Stimulated activated CD8-positive, alpha-beta memory T cell treated with anti-CD3 and anti-CD28 coated beads, Interleukin-4, amount 100 ng/mL, for 24 hours (primary cell): ENCODE measurements at places on chromosomes 16 and 17.
A peak's percentile ranks its signal among the peaks of the same experiment; 100 is the strongest.

DNA sequence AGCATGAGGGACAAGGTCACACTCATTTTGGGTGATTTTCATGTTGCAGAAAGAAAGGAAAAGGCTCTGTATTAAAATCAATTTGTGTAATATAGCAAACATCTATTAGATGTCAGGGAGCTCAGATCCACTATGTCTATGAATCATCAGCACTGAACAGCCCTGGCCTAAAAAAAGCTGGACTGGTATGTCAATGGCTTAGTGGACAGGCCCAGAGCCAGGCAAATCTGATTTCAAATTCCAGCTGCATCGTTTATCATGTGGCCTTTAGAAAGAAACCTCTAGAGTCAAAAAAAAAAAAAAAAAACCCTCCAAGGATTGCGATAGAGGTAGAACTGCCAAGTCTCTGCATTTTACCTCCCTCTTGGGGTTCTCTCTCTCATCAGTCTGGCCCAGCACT is 5.4 kb downstream of the GAS7 start:
- no peak for DNase-seq

- DNase-seq = no peak
Observed at GRCh38 chr17:44865931-44866330, 18.2 kb downstream of the HIGD1B start.

DNA sequence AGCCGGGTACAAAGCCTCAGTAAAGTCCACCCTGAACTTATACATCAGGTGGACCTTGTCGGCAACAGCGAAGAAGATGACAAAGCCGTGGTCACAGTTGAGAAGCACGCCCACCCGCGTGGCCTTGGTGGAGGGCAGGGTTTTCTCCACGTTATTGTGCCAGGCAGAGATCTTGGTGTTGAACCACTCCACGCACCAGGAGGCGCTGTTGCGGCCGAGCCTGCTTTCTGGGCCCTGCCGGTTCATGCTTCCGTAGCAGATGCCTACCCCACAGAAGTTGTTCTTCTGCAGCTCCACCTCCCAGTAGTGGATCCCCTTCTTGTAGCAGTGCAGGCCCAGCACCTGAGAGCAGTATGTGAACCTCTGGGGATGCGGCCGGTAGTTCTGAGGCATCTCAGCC is 22.1 kb downstream of the TRIM25 start:
- peak; percentile 43 for DNase-seq

- peak; percentile 9 for DNase-seq
Observed at GRCh38 chr17:30093463-30094147, 23.0 kb upstream of the NSRP1 start.

DNA sequence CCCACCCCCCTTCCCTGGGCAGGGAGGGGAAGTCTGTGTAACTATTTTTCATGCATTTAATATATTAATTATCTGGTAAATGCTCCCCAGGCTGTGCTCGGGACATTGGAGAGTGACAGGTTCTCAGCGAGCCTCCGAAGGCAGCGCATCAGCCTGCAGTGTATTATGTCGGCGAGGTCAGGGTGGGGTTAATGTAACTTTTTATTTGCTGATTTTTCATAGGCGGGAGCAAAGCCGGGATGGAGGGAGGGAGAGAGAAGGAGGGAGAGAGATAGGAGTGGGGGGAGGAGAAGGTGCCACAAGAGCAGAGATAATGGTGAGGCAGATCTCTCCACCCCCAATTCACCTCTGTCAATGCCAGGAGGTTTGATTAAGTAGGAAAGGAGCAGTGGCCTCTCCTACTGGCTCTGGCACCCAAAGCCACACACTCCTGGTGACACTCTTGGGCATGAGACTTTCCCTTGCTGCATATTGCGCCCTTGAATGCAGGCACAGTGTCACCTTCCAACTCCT is 104.0 kb downstream of the MRM1 start:
- no peak for DNase-seq

DNA sequence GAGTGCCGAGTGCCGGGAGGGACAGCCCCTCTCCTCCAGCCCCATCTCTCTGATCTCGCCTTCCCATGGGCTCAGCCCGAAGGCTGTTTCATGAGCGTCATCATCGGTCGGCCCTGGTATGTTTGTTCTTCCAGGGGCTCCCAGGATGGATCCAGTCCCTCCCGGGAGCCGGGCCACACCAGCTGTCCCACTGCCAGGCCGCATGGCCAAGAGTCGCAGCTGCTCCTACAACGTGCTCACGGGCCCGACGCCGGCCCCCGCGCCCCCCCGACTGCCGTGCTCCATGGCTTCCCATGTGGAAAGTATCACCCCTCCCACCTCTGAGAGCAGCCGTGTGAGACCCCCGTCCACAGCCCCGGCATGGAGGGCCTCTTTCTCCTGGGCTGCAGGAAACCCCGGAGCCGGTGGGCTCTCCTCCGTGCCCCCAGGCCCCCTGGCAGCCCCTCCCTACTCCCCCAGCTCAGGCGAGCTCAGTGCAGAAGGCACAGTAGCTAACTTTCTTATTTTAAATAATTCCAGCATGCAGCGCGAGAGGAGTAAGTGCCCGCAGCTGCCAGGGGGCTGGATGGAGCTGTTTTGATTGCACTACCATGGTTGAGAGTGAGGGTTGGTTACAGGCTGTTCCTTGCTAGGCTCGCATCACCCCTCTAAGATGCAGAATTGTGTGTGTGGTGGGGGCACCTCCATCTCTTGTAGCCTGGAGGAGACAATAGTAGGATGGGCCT is 26.6 kb upstream of the GSE1 start:
- DNase-seq = no peak

DNA sequence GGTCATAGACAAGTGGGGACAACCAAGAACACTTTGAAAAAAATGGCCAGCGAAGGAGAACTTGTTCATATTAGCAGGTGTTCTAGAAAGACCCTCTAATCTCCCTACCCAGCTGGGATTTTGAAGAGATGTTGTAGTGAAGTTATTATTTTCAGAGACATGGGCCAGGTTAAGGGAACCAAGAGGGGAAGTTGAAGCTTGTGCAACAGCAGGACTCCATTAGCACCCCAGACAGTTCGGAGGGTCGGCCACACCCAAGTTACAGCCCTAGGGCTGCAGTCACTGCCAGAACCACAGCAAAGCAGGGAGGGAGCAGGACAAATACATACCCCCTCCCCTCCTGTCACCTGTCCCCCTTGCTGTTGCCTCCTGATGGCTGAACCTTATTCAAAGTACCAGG is 42.3 kb downstream of the WSB1 start:
- no peak for DNase-seq

GRCh38 chr17:36844601-36845000 is 92.7 kb upstream of the LHX1 start:
- DNase-seq = no peak

DNA sequence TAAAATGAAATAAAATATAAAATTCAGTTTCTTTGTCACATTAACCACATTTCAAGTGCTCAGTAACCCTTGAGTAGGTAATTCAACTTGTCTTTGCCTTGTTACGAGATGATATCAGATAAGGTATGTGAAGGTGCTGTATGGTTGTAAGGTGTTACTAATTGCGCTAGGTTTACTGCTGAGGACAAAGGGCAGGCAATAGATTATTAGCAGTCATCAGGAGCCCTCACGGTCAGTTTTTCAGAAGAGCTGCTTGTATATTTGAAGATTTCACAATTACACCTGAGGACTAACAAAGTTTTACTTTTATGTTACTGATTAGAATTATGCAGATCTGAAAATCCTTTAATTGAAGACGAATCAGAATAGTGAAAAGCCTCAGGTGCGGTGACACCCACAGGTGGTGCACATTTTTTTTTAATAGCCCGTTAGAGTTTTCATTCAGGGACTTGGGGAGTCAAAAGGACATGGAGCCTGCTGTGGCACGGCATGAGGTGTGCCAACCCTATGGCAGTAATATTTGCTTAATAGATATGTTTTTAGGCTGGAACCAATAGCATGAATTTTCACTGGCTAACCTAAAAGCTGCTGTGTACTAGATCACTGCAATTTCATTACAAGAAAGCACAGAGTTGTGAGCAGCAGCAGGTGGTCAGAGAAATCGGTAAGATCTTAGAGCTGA is 16.4 kb downstream of the NDEL1 start:
- no peak for DNase-seq

DNA sequence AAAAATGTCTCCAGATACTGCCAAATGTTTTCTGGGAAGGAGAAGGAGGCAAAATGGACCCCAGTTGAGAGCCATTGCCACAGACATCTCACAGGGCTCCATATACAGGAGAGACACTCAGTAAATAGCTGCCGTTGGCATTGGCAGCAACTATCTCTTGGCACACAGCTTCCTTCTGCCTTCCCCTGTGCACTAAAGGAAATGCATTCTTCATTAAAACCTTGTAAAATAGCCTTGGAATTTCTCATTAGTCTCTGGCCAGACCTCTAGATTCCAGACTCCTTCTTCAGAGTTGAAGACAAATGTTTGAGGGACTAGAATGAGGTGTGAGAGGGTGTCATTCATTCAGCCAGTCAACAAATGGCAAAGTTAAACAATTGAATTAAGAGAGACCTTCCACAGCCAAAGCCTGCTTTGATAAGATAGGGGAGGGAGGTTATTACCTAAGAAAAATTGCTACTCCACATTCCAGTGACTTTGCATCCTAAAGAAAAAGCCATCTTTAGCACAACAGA is 223.9 kb upstream of the HS3ST3A1 start:
- no peak for DNase-seq

- DNase-seq = peak; percentile 55
Observed at GRCh38 chr17:42337442-42337841, 49.1 kb downstream of the STAT5A start.
